ENCODE measurements at places on chromosomes 16 and 17.

DNA sequence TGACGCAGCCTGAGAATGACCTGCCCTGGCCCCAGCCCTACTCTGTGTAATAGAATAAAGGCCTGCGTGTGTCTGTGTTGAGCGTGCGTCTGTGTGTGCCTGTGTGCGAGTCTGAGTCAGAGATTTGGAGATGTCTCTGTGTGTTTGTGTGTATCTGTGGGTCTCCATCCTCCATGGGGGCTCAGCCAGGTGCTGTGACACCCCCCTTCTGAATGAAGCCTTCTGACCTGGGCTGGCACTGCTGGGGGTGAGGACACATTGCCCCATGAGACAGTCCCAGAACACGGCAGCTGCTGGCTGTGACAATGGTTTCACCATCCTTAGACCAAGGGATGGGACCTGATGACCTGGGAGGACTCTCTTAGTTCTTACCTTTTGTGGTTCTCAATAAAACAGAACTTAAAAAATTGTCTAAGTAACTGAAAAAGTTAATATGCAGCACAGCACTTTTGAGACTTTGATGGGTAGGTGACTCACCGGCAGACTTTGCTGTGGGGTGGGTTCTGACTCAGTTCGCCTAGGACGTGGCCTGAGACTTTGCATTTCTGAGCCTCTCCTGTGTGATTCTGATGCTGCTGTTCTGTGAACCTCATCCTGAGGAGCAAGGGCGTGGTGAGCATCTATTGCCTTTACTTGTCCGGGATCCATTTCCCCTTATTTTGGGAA is 5.7 kb downstream of the LAT start:
- DNase-seq: no peak

DNA sequence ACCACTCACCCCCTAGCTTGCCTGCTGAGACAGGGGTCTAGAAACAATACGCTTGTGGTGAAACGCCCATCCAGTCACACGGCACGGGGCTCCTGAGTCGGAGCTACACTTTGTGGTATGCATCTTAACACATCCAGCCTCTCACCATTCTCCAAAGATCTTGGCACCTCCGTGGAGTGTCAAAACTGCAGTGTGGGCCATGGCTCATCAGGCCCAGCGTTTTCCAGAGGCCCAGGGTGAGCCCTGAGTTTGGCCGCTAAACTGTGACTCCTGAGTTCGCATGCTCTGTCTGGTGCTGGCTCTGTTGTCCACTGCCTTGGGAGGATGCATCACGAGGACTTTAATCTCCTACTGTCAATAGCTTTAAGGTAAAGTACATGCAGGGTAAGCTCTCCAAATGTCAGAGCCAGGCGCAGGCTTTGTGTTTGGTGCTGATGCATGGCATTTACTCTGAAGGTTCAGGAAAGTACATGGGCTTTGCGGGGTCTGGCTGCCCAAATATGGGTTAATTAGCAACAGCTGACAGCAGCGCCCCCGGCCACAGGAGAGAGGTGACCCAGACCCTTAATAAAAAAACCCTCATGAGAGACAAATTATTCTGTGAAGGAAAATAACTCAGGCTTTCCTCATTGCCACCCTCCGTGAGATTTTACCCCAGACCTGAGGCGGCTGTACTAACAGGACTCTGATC is 118.4 kb downstream of the CCDC182 start:
- DNase-seq: no peak

GRCh38 chr17:34723875-34724274 is 144.5 kb downstream of the TMEM132E start:
- DNase-seq: no peak

- DNase-seq: no peak
These were observed 117.3 kb downstream of the OR1D5 start for GRCh38 chr17:2946144-2946543.

DNA sequence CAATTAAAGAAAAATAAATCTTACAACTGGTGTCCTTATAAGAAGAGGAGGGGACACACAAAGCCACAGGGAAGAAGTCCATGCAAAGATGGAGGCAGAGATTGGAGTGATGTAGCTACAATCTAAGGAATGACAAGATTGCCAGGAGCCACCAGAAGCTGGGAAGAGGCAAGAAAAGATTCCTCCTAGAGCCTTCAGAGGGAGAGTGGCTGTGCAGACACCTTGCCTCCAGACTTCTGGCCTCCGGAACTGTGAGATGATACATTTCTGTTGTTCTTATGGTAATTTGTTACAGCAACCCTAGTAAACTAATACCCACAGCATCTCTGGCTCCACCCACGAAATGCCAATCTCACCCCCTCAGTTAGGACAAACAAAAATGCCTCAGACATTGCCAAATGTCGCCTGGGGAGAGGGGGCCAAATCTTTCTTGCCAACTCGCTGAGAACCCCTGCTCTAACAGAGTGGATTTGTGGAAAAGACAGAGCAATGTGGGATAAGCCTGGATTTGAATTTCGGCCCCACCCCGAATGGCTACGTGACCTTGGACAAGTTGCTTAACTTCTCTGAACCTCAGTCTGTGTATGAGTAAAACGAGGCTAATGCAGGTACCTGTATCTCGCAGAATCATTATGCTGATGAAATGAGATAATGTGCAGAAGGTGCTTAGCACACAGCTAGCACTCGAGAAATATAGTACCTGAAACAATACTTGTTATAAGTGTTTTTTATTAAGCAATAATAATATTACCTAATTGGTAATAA is 37.1 kb upstream of the CSNK2A2 start:
- DNase-seq: no peak

DNA sequence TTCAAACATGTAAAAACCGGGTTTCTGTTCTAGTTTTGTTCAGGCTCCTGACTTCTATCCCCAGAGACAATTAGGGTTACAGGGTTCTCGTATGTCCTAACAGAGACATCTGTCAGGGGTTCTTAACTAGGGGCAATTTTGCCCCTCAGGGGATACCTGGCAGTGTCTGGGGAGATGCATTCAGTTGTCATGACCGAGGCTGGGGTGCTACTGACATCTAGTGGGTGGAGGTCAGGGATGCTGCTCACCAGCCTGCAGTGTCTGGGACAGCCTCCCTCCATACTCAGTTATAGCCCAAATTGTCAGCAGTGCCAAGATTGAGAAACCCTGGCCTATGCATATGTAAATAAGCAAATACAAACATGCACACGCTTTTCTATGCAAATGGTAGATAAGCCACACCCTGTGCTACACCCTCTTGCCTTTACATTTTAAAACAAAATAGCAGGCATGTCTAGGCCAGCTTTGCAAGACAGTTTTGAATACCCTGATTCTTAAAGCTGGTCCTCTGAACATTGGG is 37.4 kb downstream of the CLEC16A start:
- no peak for DNase-seq

- no peak for DNase-seq
These were observed 292.0 kb downstream of the CPPED1 start for GRCh38 chr16:12511708-12512107.
